Activated T-cell treated with anti-CD3 and anti-CD28 coated beads for 48 hours (primary cell): ENCODE measurements at places on chromosomes 4 and X.
A peak's percentile ranks its signal among the peaks of the same experiment; 100 is the strongest.

- no peak for DNase-seq
Measured at GRCh38 chr4:6696611-6697010, 2.9 kb downstream of the S100P start.

GRCh38 chrX:107729558-107730297 is 45.9 kb downstream of the TSC22D3 start:
- no peak for DNase-seq

GRCh38 chr4:163330916-163331628 is 1.3 kb downstream of the NPY1R start:
- no peak for DNase-seq

DNA sequence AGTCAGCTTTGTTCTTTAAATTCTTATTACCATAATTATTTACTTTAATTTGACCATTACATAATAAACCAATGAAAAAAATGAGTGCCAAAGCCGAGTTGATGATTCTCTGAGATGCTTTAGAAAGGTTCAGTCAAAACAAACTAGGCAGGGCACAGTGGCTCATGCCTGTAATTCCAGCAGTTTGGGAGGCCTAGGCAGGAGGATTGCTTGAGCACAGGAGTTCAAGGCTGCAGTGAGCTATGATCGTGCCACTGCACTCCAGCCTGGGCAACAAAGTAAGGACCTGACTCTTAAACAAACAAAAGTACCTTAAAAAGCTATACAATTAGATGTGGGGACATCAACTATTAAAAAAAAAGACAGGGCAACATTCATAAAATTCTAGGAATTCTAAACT is 75.0 kb downstream of the AFAP1 start:
- DNase-seq = no peak

- DNase-seq = no peak
Measured at GRCh38 chr4:54780149-54780495, 122.4 kb downstream of the KIT start.

DNA sequence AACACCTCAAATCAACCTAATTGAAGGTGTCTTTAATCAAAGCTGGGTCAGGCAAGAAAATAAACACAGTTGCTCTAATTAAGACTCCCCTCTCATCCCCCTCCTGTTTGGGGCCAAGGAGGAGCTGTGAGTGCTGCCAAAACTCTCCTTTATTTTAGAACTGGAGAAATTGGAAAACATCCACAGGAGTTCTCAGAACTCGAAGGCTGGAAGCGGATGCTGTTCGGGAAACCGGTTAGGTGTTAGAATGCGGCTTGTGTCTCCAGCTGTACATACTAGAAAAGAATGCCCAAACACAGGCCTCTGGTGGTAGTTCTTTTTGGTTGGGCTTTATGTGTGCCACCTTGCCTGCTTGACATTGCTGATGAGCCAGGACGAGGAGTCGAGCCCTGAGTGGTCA is 118.2 kb downstream of the GPR143 start:
- DNase-seq = no peak

DNA sequence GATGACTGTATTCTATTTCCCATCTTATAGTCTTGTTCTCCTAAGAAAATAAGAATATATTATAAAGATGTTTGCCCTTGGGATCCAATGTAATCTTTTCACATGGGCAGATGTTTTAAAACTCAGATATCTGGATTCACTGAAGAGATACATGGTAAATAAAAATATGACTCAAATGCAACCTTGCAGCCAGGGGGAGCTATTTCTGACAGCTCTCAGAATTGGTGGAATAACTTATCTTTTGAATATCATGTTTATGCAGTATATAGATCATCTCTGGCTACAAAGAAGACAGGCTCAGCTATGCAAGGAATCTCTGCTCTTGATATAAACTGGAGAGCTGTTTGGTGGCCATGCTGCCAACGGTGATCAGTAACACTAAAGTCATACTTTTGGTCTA is 274.7 kb downstream of the GLUD2 start:
- no peak for DNase-seq

- DNase-seq = peak; percentile 40
Measured at GRCh38 chrX:46573892-46574773, 568 bp downstream of the CHST7 start.

- no peak for DNase-seq
Measured at GRCh38 chr4:66328803-66329574, 658.7 kb upstream of the EPHA5 start.

GRCh38 chr4:47733302-47734175 is 104.3 kb downstream of the CORIN start:
- no peak for DNase-seq

GRCh38 chrX:5646818-5647217 is 581.8 kb downstream of the NLGN4X start:
- no peak for DNase-seq

DNA sequence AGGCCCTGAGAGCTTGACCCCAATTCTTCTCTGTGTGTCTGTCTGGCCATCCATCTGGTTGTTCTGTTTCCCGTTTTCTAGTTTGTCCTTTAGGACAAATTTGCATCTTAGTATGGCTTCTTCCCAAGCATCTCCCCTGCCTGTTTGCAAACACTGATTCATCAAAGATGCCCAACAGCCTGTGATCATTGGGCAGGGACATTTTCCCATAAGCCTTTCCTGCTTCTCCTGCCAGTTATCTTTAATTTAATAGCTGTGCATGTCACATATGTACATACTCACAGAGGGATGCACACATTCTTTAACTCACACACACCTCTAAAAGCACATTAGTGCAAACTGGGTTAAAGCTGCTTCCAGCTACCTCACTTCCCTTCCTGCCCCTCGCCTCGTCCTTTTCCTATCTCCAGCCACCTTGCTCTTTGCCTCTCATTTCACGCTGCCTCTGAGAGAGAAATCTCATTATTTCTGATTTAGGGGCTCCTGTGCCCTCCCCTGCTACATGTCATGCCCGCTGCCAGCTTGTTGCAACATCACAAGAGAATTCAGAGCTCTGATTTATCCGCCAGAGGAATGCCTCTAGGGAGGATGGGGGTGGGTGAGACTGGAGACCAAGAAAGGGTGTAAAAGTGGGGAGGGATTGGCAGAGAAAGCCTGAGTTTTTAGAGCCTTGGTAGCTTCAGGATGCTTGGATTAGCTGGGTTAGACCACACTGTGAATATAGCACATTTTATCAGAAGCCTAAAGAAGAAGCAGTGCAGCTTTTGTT is 100.6 kb downstream of the NHS start:
- DNase-seq = no peak

DNA sequence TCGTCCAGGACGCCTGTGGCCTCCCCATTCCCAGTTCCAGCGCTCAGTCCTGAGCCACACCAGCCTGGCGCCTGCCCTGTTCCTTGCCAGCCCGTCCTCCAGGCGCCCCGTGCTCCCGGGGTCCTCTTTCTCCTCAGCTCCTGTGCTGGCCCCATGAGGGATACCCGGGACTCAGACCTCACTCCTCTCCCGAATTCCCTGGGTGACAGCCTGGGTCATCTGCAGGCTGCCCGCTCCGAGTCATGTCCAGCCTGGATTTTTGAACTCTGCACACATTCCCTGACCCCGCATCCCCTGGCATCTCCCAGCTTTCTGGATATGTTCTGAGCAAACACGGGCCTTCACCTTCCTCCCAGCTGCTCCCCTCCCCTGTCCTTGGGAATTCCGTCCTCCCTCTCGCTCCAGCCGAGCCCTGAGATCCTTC is 14.9 kb upstream of the ADD1 start:
- no peak for DNase-seq

DNA sequence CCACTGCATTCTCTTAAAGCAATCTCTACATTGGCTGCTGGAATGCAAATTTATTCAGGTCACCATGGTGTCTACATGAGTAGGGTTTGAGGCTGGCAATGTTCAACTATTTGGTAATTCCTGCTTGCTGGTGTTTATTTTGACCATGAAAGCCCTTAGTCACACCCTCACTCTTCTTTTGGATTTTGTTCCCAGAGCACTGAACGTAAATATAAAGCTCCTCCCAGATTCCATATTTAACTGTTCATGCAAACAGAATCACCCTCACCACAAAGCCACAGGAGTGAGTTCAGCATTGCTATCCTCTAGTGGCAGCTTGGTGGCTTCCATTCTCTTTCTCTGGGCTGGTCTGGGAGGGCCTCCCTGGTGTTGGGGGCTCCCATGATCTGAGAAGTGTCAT is 82.8 kb downstream of the LNX1 start:
- no peak for DNase-seq

GRCh38 chr4:102862747-102863146 is 6.0 kb upstream of the CISD2 start:
- no peak for DNase-seq

DNA sequence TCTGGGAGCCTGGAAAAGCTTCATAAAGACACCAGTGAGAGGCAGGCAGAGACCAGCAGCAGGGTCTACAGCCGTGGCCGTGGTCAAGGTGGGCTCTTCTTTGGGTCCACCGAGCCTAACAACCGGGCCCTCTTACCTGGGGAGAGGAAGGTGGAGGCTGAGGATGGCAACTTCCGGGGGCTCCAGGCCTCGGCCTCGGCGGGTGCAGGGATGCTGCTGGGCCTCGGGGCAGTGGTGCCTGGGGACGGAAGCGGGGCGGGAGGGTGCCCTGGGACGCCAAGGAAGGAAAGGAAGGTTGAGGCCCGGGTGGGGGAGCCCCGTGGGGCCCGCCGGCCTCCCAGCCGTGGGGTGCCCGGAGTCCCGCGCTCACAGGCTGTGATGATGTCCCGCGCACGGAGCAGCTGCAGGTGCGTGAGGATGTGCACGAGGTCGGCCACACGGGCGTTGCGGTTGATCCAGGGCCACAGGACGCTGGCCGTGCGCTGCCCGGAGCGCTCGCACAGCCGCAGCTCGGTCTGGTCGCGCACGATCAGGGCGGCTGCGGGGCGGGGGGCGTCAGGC is 561 bp downstream of the IRAK1 start:
- DNase-seq = no peak

- DNase-seq = no peak
Measured at GRCh38 chr4:154344686-154345085, 146.9 kb downstream of the DCHS2 start.

DNA sequence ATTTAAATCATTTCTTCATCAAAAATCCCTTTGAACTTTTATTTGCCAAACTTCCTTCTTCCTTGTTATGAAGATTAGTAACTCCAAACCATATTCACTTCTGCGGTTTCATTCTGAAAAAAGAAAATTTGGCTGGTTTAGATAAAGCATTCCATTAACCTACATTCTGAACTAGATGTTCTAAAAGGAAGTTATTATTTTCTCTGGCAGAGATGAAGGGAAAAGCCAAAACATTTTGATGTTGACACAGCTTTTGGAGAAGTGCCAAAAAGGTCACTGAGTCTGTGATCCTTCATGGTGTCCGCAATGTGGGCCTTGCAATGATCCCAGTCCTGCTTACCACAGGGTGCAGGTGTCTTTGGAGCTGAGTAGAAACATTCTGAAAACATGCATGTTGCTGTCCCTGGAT is 36.0 kb downstream of the CXCL8 start:
- no peak for DNase-seq

GRCh38 chr4:26731351-26732035 is 129.1 kb upstream of the STIM2 start:
- DNase-seq = no peak

DNA sequence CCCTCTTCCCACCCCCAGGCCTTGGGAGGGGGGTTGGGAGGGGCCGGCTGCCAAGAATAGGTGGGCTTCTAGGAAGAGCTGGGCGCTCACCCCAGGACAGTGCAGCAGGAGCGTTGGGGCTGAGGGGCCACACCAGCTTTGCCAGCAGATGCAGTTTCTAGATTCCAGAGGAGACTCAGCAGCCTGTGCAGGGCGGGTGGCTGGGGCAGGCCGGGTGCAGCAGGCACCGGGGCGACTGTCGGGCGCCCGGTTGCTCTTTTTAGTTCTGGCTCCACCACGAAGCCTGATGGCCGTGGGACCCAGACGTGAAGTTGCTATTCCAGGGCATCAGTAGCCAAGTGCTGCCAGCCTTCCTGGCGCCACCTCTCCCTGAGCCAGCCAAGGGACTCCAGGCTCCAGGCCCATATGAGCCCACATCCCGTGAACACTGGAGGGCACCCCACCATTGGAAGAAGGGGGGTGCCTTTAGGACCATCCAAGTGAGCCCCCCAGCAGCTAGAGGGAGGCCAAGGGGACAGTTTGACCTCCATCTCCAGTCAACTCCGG is 5.8 kb downstream of the SSR4 start:
- DNase-seq = no peak

- no peak for DNase-seq
Measured at GRCh38 chr4:152620218-152620617, 59.6 kb downstream of the TMEM154 start.
